Right ventricle myocardium superior (tissue), 1 donor: ENCODE measurements at places on chromosomes 12 and 14. TPM values are rescaled to one million over a fixed set of nuclear protein-coding genes. Genes with fewer than 3 reads are reported as not detected.
A peak's percentile ranks its signal among the peaks of the same experiment; 100 is the strongest.

KRT5 gene
- not detected for total RNA-seq

PPFIA2 gene
- total RNA-seq: 0.35 TPM

DACT1 gene
- total RNA-seq: 2.4 TPM

- DNase-seq: peak; percentile 78
Observed at GRCh38 chr12:52032446-52032803, 18.8 kb upstream of the NR4A1 start.
